Thoracic aorta (tissue), 2 donors: ENCODE measurements at places on chromosomes 16 and 17. TPM values are rescaled to one million over a fixed set of nuclear protein-coding genes. Genes with fewer than 3 reads are reported as not detected.

The HS3ST2 gene
- 17.8 TPM for total RNA-seq

The ADAMTS18 gene
- total RNA-seq = not detected

The TP53TG3C gene
- total RNA-seq = not detected

The NLK gene
- 23.0 TPM for total RNA-seq

The FA2H gene
- total RNA-seq = 0.49 TPM

The PPP1R27 gene
- total RNA-seq = not detected

The CDH11 gene
- total RNA-seq = 354 TPM

The TACO1 gene
- total RNA-seq = 11.4 TPM

- DNase-seq = no peak
Measured at GRCh38 chr17:50239937-50240336, 34.3 kb upstream of the TMEM92 start.

GRCh38 chr16:68426347-68426652, 22.0 kb downstream of the SMPD3 start:
- DNase-seq = no peak

GRCh38 chr17:66448026-66448639, 145.7 kb downstream of the PRKCA start:
- DNase-seq = no peak

- DNase-seq = no peak
Measured at GRCh38 chr16:81752225-81752875, 26.7 kb upstream of the PLCG2 start.

DNA sequence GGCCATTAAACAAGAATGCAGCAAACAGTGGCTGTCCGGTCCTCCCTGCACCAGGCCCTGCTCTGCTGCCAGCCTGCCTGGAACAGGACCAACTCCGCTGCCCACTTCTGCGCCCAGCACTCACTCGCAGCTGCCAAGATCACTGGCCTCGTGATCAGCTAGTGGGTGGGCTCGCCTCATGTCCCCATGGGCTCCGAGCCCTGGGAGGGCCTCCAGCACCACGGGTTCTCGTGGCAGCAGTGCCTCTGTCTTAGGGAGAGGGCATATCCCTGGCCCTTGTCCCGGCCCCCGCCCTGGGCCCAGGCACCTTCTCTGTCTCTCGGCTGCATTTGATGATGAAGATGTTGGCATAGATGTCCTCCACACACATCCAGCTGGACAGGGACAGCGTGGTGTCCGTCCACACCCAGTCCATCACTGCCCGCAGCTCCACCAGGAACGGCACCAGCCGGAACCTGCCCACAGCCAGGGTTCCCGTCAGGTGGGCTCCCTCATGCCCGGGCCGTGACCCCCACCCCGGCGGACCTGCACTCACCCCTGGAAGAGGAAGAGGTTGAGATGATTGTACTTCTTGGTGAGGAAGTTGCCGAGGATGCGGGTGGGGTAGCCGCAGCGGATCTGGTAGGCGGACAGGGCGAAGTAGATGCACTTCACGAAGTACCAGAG, 13.1 kb downstream of the CTU2 start:
- DNase-seq = no peak

GRCh38 chr16:81487301-81487720, 42.7 kb downstream of the CMIP start:
- no peak for DNase-seq

DNA sequence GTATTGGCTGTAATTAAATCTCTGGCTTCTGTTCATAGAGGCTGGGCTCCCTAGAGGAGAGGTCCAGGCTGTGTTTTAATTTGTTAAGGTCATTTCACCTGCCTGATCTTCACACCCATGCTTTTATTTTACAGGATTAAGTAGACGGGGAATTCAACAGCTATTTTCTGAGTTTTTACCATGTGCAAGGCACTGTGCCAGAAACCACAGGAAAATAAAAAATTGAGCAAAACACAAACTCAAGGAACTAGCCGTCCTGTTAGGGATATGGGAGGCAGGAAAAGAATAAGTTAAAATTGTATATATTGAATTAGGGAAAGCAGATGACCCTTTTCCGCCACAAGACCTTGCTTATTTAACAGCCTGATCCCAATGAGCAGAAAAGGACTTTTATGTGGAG, 29.1 kb downstream of the HS3ST3A1 start:
- DNase-seq = no peak

GRCh38 chr17:7439462-7440112, at the start of gene FGF11:
Gene FGF11 (plus strand): TSS chr17:7439512. CDS start chr17:7439621, 109 bp downstream.
- no peak for DNase-seq

DNA sequence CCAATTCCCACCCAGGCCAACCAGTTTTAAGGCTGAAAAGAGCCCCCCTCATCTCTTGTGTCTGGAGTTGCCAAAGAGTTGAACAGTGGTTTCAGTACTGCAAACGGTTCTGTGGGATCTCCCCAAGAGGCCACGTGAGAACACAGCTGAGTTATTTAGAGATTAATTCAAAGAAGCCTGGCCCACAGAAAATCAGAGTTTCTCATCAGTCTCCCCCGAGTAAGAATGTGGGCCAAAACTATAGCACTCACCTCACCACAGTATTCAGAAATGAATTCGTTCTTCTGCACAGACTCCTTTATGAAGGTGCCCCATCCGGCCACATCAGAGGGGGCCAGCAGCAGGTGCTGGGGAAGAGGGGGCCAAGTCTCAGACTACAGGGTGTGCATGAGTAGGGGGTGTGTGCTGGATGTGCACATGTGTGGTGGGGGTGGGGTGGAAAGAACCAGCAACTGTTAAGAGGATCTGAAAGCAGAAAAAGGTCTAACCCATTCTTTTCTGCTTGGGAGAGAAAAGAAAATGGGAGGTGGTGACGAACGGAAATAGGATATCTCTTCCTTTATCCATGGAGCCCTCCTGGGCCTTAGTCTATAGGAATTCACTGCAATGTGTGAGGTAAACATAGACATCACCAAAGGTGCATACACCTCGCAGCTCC, 22.6 kb downstream of the CNTNAP1 start:
- DNase-seq = no peak

GRCh38 chr17:80872001-80872500, 119.6 kb upstream of the CHMP6 start:
- no peak for DNase-seq

DNA sequence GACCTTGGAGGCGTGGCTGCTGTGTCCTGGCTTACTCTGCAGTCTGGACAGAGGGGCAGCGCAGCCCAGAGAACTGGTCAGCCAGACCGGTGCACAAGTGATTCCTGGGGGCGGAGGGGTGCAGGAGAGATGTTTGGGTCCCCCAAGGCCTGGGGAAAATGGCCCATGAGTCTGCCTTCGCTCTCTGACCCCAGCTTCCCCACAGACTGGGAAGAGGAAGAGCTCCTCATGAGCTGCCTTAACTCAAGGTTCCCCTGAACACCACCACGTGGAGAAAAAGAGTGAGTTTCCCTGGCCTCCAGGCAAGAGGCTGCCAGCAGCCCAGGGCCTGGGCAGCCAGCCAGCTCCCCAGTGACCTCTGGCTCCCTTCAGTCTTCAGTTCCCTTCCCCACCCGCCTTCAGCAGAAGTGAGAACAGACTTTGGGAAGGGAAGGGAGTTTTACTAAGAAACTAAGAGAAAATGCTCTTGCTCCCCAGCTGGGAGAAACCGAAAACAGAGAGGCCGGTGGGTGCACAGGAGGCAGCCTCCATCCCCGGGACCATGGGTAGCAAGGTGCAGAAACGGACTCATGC, 2.0 kb upstream of the C17orf99 start:
- DNase-seq = no peak

- DNase-seq = no peak
Measured at GRCh38 chr17:58536542-58536941, 22.1 kb upstream of the MTMR4 start.

DNA sequence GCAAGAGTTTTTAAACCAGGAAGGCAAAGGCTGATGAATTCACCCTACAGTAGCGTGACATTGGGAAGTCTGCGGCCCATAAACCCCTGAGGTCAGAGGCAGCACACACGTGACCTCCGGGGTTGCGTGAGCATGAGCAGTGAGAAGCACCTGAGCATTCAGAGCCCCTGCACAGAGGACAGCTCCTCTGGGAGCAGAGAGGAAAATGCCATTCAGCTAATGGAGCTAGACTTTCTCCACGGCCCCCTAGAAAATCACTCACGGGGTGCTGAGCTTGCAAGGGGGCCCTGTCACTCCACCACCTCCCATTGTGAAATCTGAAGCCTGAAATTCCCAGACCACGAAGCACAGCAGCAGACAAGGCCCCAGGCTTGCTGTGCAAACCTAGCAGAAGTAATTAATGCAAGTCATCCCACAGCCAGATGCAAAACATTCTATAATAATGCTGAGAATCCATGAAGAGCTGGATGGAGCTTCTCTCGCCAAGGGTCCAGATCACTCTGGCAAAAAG, 114.9 kb upstream of the RCVRN start:
- no peak for DNase-seq

DNA sequence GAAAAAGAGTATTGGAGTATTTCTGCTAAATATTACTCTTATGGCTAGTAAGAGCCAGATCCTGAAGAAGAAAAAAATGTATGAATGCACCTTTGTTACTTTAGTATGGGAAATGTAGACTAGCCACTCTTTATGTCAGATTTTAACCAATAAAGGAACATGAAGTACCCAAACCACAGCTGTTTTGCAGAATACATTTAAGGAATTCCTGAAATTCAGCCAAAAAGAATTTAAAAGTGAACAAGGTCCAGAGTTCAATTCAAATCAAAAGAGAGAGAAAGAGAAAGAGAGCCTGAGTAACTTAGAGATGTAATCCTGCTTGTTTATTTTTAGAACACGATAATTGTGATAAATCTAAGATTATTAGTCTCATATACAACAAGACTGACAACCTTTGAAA, 1.2 kb downstream of the KCNJ16 start:
- no peak for DNase-seq

- DNase-seq = no peak
Measured at GRCh38 chr17:6492892-6493674, 48.8 kb downstream of the PIMREG start.

DNA sequence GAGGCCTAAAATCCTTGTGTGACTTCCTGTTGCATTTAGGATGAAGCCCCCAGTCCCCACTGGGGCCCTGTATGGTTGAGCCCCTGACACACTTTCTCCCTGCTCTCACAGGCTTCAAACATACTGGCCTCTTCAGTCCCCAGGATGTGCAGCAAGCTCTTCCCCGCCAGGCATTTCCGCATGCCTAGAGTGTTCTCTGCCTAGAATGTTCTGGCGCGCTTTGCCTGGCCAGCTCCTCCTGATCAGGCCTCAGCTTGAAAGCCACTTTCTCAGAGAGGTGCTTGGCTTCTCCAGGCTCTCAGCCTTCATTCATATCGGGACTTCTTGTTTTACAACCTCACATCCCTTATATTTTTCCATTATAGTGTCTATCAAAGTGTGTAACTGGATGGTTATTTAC, 123.7 kb downstream of the SPACA3 start:
- no peak for DNase-seq

DNA sequence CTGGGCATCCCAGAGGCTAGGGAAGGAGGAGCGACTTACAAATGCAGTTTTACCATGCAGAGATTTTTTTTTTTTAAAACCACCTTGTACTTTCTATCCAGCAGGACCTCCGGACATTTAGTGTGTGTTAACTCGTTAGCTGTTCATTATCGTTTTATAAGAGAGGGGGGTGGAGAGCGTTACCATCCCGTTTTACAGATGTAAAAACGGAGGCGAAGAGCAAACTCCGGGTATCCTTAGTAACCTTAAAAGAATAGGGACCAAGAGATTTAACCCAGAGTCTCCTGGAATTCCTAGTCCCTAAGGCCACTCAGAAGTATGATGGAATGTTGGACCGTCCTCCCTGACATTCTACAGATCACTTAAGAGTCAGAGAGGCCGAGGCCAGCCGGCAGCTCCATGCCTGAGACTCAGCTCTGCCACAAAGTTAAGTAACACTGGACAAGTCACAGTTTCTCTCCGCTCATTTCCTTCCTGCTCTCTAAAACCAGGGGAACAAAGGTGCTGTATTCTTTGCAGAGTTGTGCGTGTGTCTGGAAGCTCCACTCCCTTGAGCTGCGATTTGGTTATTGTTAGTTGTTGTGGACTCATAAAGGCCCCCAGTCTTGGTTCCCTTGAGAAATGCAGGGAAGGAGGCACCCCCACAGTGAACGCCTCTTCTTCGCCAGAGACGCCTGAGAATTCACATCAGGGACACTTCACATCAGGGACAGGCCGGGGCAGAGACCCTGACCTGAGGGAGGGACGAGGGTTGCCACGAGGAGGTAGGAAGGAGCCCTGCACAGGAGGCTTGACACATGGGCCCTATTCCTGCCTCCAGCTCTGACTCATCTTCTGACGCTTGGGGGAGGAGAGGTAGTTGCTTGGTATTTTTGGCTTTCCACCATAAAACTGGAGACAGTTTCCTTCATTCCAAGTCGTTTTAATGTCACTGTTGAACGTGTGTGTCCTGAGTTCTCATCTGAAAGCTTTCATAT, 1.2 kb downstream of the DUSP14 start:
- no peak for DNase-seq
